AG09309 (cell line): ENCODE measurements at places on chromosomes 4 and X.
A peak's percentile ranks its signal among the peaks of the same experiment; 100 is the strongest.

DNA sequence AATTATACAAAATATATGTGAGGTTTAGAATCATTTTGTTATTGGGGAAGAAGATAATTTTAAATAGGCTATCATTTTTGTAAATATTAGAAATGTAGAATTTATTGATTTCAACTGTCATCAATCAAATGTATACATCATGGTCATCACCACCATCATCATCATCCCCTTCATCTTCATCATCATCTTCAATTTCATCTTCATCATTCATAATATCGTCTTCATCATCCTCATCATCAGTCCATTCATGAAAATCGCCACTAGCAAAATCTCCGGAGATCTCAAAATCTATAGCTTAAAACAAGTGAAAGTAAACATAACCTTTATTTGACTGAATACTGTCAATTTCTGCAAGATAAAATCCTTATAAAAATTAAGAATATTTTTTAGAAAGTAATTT is 499.5 kb downstream of the SPOCK3 start:
- no peak for DNase-seq

DNA sequence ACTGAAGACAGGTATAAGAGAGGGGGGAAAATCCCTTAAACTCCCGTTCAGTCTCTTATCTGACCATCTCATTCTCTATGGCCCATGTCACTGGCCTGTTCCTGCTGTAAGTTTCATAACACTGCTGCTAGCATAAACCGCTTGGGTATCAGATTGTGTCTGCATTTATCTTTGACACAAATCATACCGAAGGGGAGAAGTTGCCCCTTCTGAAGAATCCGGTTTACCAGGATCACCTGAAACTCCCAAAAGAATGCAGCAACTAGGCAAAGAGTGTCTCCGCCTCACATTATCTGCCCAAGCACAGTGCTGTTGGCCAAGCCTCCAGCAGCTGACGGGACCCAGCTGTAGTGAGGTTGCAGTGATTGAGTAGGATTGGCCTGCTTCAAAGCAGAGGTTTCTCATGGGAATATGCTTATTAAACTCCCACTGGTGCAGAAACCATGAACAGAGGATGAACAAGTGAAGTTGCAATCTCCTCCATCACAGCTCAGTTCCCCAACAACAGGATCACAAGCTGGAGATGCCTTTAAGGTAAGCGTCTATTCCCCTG is 71.3 kb upstream of the PUDP start:
- DNase-seq, result no peak

- DNase-seq, result no peak
These were observed 162.4 kb downstream of the ASB9 start for GRCh38 chrX:15107367-15107988.

DNA sequence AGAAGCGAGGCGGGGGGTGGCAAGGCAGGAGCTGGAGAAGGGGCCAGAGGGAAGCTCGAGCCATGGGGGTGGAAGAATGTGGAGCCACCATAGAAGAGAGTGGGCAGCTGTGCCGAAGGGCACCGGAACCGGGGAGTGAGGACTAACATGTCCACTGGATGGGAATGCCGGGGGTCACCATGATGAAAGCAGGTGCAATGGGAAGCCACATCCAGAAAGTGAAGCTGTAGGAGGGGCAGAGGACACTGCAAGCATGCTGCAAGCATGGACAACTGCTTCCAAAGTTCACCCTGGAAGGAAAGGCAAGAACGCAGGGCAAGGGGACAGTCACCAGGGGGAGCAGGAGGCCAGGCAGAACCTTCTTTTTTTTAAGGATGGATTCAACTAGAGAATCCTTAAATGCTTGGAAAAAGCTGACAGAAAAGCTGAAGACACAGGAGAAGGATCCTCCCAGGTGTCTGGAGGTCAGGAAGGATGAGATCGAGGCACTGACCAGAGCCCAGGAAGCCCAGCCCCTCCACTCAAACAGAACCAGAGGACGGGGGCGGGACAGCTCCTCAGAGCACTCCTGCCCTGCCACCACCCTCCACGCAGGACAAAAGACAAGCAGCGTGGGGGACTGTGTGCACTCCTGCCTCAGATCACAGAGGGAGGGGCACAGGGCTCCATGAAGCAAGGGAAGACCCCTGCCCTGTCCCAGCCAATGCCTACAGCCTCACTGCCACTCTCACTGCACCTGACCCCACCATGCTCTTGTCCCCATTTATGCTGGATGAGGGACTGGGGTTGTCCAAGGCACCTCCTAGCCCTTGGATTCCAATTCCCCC is 169.2 kb downstream of the AFAP1 start:
- DNase-seq, result no peak

DNA sequence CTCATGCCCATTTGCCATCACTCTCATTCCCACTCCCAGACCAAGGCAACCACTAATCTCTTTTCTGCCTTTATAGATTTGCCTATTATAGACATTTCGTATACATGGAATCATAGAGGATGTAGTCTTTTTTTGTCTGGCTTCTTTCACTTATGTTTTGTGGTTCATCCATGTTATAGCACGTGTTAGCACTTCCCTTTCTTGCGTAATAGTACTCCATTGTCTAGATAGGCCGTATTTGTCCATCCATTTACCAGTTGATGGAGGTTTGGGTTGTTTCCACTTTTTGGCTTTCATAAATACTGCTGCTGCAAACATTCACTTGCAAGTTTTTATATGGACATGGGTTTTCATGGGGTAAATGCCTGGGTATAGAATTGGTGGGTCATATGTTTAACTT is 48.4 kb downstream of the KIF4A start:
- DNase-seq, result no peak

GRCh38 chr4:132218406-132218805 is 930.7 kb upstream of the PCDH10 start:
- DNase-seq, result no peak

GRCh38 chrX:114650351-114650750 is 66.5 kb downstream of the HTR2C start:
- DNase-seq, result no peak

DNA sequence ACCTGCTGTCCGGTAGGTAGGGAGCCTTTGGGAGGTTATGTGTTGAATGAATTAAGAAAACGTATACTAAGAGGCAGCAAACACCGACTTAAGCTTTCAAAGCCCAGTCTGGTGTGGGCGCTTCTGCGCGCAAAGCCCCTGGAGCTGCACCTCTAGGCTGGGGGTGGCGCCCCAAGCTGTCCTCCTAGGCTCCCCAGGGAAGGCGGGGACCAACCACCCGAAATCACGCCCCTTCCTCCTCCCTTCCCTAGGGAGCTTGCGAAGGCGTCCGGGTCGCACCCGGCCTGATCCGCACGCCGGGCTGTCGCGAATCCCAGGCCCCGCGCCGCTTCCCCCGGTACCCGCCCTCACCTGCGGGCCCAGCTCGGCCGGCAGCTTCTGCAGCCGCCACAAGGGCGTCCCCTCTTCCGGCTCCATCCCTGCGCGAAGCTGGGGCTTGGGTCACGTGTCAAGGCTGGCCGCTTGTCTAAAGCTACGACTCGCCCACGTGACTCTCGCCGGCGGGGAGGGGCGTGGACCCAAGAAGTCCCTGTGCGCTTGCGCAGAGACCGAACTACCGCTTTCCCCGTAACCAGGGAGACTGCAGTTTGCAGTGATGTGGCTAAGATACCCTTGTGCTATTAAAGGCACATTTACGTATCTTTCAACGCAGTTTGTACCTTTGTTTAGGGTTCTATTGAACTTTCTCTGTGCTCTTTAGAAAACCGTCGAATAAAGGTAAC is at the start of gene COMMD8:
Gene COMMD8 (minus strand): TSS at position 468 of the 722 bp plus-strand sequence. CDS start 51 bp downstream, at position 417.
- peak; percentile 75 for DNase-seq

DNA sequence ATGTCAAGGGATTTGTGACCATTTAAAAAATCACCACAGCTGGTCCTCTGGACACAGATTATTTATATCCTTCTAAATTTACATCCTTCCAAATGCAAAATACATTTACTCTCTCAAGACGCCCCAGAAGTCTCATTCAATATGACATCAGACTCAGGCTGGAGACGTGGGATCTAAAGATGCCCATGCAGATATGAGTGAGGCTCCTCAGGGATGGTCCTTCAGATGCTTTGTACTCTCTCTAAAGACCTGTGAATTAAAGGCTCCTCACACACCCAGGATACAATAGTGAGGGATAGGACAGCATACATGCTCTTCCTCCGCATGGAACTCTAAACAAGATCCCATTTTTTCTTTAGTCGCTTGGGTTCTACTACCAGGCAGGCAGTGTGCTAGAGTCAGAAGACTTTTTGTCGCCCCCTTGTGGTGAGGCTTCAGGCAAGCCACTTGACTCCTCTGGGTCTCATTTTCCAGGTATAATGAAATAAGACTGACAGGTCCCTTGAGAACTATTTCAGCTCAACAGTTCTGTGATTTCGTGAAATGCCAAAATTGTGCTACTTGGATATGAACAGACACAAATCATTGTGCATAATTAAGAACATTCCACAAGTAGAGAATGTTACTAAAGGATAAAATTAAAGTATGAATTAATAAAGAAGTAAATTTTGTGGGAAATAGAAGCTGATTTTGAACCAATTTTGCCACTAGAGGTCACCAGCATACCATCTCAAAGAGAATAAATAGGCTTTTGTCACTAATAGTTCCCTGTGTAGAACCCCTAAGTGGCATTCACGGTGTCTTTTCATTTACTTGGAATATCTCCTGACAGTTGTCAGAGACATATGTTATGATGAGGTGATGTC is 13.7 kb upstream of the SCOC start:
- peak; percentile 14 for DNase-seq

DNA sequence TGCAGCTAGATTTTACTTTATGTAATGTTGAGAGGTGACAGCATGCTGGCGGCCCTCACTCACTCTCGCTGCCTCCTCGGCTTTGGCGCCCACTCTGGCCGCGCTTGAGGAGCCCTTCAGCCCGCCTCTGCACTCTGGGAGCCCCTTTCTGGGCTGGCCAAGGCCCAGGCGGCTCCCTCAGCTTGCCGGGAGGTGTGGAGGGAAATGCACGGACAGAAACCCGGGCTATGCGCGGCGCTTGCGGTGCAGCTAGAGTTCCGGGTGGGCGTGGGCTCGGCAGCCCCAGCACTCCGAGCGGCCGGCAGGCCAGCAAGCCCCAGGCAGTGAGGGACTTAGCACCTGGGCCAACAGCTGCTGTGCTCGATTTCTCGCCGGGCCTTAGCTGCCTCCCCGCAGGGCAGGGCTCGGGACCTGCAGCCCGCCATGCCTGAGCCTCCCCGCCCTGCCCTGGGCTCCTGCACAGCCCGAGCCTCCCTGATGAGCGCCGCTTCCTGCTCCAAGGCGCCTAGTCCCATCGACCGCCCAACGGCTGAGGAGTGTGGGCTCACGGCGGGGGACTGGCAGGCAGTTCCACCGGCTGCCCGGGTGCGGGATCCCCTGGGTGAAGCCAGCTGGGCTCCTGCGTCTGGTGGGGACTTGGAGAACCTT is 128.7 kb downstream of the GASK1B start:
- DNase-seq, result no peak

DNA sequence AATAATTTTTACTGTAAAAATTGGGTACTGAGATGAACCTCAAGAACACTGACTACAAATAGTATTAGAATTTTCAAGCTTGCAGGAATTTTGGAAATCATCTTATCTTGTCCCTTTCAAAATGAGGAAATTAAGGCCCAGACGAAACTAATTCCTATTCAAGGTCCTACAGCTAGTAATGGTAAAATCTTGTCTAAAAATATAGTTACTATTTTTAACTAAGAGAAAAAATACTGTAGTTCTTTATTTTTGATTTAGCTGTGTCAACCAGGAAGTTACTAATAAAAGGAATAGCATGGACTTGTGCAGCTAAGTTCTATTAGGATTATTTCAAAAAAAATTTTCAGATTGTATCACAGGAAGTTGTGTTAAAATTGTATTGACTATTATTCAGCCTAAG is 12.7 kb downstream of the PRIMPOL start:
- no peak for DNase-seq

DNA sequence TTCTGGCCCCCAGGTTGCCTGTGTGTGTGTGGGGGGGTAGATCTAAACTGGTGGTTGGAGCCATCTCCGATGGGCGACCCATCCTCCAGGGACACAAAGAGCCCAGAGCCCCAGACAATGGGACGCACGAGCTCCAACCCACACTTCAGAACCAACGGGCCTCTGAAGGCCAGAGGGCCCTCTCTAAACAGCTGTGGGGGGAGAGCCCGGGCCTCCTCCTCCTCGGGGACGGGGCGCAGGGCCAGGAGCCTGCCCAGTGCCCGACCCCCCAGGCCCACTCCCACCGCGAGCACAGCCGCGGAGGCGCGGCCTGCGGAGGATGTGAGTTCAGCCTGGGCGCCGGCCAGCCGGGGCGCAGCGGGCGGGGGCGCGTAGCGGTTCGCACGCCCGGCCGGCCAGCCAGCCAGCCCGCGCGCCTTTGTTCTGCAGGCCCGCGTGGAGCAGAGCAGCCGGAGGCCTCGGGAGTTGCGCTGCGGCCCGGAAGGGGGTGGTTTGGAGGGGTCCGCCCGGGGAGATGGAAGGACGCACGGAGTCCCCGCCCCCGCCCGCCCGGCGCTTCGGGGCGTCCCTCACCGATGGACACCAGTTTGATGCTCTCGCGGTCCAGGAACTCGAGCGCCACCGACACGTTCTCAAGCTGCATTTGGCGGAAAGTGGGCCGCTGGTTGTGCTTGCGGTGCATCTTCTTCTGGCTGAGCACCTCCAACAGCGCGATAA is 4.0 kb downstream of the FLNA start:
- DNase-seq, result no peak

- DNase-seq, result no peak
These were observed 28.0 kb upstream of the MXD4 start for GRCh38 chr4:2289955-2290333.

DNA sequence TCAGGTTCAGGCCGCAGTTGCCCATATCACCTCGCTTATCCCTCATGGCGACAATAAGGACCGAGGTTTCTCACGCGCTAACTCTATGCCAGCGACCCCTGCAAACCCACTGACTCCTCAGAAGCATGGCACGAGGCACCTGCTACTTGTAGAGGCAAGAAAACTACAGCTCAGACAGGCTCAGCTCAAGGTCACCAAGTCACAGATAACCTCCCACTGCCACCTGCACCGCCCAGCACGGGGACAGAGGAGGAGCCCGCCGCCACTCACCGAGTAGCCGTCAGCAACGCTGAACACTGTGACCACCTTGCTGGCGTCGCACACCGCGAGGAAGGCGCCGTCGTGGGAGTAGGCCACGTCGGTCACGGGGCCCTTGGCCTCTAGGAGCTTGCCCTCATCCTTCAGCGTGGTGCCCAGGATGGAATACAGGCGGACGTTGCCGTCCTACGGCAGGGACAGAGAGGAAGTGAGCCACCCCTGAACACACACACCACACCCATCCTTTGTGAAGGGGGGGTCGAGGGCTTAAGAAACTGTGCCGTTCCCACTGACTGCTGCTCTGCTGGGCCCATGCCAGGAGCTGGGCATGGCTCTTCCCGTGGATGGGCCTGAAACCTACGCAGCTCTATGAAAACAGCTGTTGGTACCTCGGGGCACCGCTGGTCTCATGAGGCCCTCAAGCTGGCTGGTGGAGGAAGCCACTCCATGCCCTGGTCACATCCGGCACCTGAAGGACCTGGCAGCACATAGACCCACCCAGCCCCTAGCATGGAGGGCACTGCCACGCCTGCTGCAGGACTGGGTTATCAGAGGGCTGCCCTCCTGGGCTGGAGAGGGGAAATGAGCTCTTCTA is 38.9 kb downstream of the WDR1 start:
- no peak for DNase-seq

DNA sequence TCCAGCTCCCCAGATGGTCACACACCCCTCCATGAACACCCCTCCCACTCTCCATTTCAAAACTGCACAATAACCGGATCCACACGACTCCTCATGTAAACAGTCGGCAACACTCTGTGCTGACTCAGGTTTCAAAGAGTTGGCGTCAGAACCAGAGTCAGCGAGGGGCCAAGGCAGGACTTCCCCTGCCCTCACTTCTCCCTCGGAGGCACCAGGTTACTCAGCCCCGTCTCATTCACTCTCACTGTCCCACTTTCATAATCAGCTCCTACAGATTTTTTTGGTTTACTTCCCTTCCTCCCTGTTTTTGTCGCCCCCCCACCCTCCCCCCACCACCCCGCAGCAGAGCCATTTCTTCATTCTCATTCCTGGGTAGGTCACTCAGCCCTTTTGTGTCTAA is 2.7 kb upstream of the TIMP1 start:
- no peak for DNase-seq
